Cortex of kidney (tissue), 1 donor: ENCODE measurements at places on chromosomes 3 and 15.

GRCh38 chr3:16937326-16937845 lies 52.6 kb downstream of the PLCL2 start:
- no peak for DNase-seq

GRCh38 chr3:9347887-9348286 lies 15.0 kb upstream of the THUMPD3 start:
- no peak for DNase-seq

GRCh38 chr3:154872074-154872473 lies 208.0 kb upstream of the MME start:
- no peak for DNase-seq

GRCh38 chr3:64209866-64210621 lies 15.2 kb downstream of the PRICKLE2 start:
- no peak for DNase-seq

- no peak for DNase-seq
Measured at GRCh38 chr3:58645726-58646125, 20.8 kb downstream of the FAM3D start.

- no peak for DNase-seq
Measured at GRCh38 chr3:146044046-146044445, 116.9 kb downstream of the PLOD2 start.

DNA sequence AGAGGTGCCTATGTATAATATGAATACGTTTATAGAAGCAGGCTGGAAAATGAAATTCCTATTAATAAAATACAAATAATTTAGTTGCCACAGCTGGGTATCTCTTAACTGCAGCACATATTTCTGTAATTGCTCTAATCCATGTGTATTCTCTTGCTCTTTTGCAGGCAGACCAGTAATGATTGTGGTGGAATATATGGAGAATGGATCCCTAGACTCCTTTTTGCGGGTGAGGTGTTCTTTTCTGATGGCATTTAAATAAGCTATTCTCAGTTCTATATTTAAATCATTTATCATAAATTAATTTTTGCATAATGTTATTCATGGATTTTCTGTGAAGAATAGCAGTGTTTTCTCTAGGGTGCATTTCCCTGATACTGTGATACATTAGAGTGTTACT lies 153.9 kb upstream of the ARL6 start:
- no peak for DNase-seq
